Breast epithelium (tissue), 4 donors: ENCODE measurements at places on chromosomes 5 and 9. TPM values are rescaled to one million over a fixed set of nuclear protein-coding genes. Genes with fewer than 3 reads are reported as not detected.

DNA sequence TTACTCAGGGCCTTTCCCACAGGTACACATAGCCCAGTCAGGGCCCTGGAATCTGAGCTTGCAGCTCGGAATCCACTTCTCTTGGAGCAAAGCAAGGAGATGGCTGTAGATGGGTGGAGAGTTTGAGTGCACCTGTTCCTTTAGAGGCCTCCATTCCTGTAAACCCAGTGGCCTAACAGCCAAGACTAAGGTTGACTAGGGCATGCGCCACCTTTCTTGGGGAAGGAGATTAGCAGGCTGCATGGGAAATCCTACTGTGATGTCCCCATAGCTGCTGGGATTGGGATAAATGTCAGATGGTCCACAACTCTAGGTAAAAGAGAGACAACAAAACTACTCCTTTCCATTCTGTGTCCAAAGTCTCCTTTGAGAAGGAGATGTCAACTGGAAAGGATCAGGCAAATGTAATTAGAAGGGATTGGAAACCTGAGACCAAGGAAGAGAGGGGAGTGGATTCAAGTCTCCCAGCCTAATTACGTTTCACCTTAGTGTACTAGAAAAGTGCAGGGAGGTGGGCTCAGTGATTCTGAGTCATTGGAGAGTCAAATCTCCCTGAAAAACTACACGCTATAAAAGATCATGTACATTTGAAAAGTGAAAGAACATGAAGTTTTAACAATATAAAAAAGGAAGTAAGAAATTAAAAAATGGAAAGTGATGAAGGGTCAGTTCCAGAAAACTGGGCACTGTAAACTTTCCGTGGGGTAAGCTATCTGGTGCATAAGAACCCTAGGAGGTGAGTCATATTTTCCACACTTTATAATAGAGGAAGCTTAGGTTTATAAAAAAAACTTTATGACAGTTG, 104.2 kb downstream of the SEC61B start:
- DNase-seq, result no peak
- no peaks in the 10 kb centered on the region for H3K27me3 ChIP-seq
- no peaks in the 10 kb centered on the region for H3K36me3 ChIP-seq

Gene SHISAL2B
- total RNA-seq, result not detected

DNA sequence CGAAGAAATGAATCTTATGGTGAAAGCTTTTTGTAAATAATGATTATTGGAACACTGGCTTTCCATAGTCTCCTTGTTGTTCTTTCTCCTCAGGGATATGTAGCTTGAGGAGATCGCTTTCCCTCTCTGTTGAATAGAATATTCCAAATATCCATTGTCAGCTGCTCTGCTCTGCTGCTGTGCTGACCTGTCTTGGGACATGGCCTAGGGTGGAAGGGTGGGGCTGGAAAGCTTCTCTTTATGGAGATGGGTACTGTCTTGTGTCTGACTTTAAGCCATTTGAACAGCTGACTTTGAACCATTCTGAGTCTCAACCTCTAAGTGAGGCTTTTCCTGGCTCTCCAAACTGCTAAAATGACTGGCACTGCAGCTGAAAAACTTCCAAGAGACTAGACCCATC, 135.8 kb downstream of the PLCXD3 start:
- no peaks in the 10 kb centered on the region for H3K36me3 ChIP-seq
- DNase-seq, result no peak
- no peak overlapping the region for H3K27ac ChIP-seq
- H3K4me3 ChIP-seq, result no peak overlapping the region
- H3K27me3 ChIP-seq, result no peaks in the 10 kb centered on the region

DNA sequence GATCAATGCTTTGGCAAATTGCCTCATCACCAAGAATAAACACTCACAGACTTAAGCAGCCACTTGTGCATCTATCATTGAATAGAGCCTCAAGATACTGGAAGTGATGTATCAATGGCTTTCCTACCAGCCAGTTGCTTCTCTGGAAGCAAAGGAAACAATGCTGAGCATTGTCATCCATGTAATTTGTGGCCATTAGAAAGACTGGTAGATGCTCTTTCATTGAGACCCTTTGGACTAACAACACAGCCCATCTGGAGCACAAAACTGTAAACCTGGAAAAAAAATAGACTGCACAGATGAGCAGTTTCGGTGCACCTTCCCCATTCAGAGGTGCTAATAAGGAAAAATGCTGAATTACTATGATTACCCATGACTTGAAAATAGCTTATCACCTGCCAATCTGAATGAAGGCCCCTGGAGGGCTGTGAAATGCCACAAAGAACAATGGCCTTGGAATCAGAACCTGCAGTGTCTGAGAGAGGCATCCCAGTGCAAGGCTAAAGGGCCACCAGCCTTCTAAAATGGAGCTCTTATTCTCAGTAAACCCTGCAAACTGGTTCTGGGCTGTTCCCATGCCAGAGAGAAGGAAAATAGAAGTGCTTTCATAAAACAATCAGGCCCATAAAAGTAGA, 127.5 kb downstream of the RFK start:
- no peak overlapping the region for H3K4me3 ChIP-seq
- no peaks in the 10 kb centered on the region for H3K27me3 ChIP-seq
- no peaks in the 10 kb centered on the region for H3K4me1 ChIP-seq
- H3K27ac ChIP-seq, result no peak overlapping the region

DNA sequence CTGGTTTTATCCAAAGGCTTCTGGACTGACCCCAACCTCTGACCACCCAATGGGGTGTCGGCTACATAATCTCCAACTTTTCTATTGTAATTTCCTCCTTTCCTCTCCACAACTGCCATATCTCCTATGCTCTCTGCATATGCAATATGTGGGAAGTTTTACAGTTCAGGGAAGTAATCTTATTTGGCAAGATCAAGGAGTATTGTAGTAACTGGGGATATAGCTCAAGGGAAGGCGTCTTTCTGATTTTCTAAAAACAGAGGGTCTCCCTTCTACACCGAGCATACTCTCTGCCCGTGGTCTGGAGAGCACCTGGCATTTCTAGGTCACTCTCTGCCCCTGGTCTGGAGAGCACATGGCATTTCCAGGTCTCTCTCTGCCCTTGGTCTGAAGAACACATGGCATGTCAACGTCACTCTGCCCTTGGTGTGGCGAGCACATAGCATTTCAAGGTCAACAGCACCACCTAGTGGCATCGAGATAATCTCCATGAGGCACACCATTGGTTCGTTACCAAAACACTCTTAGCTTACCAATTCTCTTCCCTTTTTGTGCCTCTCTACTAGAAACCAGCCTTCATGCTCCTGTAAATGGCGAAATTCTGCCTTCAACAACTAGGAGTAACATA, 616.4 kb upstream of the NUDT12 start:
- no peak overlapping the region for H3K4me3 ChIP-seq
- no peaks in the 10 kb centered on the region for H3K4me1 ChIP-seq
- H3K36me3 ChIP-seq, result no peaks in the 10 kb centered on the region
- no peaks in the 10 kb centered on the region for H3K27me3 ChIP-seq
- no peak for DNase-seq

Gene FOXD4L3
- total RNA-seq, result 0.15 TPM

Gene PRR16
- total RNA-seq, result 1.2 TPM
